NCI-H1436 (cell line): ENCODE measurements at places on chromosomes 2 and 18.

DNA sequence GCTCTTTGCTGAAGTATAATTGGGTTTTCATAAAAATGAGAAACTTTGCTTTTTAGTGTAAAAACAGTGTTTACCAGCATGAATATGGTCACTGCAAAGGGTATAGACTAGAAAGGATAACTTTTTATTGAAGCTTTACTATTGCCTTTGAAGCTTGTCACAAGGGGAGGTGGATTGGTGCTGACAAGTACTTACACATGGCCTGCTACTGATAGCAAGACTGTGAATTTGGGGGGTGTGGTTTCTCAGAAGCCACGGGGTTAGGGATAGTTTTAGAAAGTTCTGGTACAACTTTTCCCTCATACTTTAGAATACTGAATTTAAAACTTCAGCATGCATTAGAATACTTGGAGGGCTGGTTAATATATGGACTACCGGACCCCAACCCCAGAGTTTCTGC, 294.1 kb downstream of the SOCS6 start:
- DNase-seq = no peak

DNA sequence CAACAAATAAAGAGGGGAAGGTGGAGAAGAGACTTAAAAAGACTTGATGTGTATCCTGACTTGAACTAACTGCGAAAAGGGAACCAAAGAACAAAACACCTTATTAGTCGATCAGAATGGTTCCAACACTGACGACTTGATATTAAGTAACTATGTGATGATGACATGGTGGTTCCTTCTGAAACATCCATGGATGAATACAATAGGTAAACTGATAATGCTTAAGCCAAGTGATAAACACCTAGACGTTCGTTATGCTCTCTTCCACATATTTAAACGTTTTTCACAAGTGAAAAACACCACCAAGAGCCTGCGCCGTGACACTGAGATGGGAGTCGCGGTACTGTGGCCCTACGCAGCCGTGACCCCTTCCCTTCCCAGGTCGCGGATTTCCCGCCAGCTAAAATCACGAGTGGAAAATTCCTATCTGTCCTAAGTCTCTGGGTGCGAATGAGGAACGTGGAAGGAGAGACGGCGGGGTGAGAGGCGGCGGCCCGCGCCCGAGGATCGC, 797 bp downstream of the TTC32 start:
- DNase-seq = no peak

DNA sequence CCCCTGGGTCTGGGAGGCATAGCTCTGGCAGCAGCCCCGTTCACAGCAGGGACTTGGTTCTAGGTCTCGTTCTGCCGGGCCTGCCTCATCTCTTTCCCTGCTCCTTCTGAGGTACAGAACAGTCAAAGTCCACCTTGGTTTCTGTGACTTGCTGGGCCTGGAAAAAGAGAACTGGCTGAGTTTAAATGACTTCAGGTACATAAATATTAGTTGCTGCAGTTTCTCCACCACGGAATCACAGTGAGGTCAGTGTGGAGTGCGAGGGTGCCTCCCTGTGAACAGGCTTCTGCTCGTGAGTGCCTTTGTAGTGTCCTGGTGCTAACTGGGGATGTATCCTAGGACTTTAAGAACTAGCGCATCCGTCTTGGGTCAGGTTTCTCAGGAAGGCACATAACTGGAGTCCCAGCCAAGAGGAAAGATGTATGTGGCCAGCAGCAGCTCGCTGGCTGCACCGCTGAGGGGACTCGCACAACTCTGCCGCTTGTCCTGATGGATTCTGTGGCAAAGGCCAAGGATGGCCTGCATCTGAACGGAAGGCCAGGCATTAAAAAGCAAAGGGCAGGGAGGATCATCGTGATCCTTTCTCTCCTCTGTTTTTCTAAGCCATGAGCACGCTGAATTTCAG, 188.6 kb downstream of the SH3RF3 start:
- no peak for DNase-seq

GRCh38 chr2:239605976-239606375, 205.2 kb upstream of the HDAC4 start:
- no peak for DNase-seq

DNA sequence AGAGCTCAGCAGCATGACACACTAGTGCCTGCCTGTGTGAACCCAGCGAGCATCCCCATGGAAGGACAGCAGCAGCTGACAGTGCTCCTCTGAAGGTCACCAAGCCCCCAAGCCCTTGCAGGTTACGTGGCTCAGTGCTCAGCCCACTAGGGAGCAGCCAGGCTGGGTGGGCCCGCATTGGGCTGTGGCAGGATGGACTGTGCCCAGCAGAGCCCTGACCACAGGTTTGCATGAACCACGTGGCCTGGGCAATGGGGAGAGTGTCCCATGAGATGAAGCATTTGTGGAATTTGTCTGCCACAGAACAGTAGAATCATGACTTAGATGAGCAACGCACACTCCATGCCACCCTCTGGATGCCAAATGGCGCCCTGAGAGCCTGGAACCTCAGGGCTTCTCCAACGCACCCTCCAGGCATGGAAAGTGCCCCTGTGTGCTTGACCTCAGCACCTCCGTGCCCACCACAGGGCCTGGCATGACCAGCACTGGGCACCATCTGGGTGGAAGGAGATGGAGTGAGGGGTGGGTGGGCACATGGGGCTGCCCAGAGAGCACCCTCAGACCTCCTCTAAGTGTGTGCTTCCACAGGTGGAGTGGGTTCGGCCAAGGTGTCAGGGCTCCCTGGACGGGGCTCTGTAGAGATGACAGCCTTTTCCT, 216.1 kb upstream of the RAB6C start:
- DNase-seq = no peak

DNA sequence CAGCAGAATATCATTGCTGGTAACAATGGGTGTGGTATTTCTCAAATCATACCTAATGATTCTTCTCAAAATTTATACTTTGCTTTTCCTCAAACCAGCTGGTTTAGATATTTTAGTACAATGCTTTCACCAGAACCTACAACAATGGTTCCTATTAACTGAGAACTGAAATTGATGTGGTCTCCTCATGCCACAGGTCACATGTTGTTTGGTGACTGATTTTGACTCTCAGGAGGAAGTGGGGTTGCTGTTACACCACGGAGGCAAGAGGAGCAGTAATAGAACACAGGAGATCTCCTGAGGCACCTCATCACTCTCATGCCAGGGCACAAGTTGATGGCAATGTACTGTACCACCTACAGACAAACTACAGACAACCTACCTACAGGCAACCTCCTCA, 3.0 kb upstream of the CEP68 start:
- no peak for DNase-seq

GRCh38 chr2:27282892-27283291, 663 bp downstream of the TRIM54 start:
- no peak for DNase-seq

- DNase-seq = no peak
Observed at GRCh38 chr2:60359569-60359968, 193.9 kb downstream of the BCL11A start.

DNA sequence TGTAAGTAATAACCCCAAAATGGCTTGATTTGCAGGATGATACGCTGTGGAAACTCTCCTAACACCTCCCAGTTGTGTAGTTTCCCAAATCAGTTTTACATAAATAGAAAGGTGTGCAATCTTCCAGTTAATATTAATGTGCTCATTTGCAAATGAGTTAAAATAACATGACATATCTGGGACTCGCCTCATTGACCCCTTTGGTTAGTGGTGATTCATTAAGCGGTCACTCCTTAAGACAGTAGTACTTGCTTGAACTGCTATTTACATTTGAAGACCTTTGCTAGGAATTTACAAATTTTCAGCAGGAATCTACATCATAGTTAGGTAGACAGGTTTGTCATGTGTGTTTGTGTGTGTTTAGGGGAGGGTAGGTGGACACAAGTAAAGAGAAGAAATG, 1367.7 kb upstream of the CELF4 start:
- no peak for DNase-seq

DNA sequence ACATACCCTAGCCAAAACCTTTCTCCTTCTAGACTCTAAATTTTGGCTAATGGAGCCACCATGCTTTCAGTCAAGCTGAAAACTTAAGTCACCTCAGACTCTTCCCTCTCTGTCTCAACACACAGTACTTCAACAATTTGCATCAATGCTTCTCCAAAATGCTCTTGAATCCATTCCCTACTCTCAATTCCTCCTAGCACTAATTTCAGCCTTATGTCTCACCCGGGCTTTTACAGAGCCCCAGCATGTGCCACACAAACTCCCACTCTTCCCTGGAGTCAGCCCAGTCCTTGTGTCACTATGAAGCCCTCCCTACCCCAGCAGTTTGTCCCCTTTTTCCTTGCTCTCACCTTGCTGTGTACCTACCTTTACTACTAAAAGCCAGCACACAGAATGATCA, 38.7 kb downstream of the AAK1 start:
- no peak for DNase-seq

GRCh38 chr2:144798989-144799388, 279.1 kb upstream of the ZEB2 start:
- DNase-seq = no peak
